ENCODE measurements at places on chromosomes 2 and 18.
A peak's percentile ranks its signal among the peaks of the same experiment; 100 is the strongest.

DNA sequence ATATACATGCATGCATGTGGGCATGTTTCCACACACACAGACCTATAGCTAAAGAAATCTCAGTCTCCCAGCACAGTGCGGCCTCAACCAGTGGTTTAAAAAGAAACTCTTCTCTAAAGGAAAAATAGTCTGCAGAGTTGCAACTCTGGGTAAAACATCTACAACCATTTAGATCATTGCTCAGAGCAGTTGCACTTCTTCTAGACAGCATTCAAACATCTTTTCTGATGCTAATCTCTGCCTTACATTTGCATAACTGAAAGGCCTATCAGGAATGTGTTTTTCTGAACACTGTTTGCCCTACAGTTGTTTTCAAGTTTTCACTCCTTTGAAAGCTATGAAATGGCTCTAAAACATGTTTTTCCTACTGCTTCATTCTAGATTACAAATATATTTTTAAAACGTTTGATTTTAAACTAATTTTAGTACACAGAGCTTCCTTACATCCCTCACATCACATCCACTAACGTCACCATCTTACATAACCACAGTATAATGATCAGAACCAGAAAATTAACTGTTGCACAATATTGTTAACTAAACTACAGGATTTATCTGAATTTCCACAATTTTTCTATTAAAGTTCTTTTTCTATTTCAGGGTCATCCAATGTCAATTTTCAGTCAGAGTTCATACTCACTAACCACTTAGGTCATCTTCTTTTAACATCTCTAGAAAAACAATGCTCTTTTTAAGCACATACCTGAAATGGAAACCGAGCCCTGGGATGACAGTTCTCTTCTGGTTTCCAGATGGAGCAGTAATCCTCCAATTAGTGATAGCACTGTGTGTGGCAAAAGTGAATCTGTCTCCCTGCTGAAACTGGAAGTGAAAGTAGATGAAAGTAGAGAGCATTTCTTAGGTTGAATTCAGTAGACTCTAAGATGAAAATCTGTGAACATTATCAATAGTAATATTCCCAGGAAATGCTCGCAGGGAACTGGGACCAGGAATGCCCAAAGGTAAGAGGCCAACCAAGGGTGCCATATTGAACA, 501.6 kb upstream of the GCFC2 start:
- no peak for DNase-seq

DNA sequence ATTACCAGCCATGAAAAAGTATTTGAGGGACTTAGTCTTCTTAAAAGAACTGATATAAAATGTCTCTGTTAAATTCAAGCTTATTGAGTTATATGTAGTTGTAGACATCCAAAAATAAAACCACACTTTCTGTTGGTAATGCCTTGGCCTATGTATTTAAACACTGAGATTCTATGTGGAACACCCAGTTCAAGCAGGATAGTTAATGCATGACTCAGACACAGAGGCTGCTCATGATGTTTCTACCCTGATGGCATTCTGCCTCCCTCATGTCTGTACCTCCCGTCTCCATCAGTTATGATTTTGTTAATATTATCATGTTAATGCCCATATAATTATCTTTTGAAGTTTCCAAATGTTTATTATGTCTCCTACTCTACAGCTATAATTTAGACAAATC, 164.5 kb downstream of the XIRP2 start:
- DNase-seq = no peak

DNA sequence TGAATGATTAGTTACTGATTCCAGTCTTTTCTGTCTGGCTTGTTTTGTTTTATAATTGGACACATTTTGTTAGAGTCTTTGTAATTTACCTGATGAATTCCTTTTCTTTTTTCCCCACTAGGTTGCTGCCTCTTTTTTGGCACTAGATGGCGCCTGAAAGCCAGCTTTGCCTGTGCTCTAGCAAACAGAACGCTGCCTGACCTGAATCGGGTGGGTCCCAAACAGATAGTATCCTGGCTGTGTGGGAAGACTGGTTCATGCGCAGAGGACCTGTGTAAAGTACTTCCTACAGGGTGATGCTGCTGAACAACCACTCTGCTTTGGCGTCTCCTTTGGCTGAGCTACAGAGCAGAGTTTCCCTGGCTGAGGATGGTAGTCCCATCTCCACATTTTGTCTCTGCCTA, 288.2 kb downstream of the IKZF2 start:
- DNase-seq = no peak

- DNase-seq = no peak
Observed at GRCh38 chr2:181430406-181431118, 26.6 kb upstream of the ITGA4 start.

DNA sequence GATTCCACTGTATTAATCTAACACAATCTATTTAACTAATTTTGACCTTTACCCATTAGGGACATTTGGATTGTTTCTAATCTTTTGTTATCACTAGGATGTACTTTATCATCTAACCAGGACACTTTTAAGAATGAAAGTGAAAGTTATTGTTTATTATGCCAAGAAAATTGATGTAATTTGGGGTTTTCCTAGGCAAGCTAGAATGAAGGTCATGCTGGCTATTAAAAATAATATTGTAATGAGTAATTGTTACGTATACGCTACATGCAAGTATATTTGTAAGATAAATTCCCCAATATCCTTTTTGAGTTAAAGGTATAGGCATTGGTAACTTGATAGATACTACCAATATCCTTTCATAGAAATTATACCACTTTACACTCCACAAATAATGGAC, 74.6 kb downstream of the COL5A2 start:
- DNase-seq = no peak

GRCh38 chr18:22189449-22190166, 20.2 kb downstream of the GATA6 start:
- DNase-seq = no peak

DNA sequence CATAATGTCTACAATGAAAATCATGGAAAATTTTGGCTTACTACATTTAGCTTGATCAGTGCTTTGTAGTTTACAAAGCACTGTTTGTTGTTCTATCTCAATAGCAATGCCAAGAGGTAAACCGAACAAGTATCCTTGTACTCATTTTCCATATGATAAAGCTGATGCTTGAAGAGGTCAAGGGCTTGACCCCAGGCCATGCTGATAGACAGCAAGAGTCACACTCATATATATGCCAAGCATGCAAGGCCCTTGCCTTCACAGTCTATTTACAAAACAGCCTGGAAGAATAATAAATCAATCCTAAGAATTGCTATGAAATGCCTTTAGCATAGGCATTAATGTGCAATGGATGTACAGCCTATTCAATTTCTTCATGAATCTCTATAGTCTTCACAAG, 71.8 kb downstream of the SLC8A1 start:
- DNase-seq = no peak

DNA sequence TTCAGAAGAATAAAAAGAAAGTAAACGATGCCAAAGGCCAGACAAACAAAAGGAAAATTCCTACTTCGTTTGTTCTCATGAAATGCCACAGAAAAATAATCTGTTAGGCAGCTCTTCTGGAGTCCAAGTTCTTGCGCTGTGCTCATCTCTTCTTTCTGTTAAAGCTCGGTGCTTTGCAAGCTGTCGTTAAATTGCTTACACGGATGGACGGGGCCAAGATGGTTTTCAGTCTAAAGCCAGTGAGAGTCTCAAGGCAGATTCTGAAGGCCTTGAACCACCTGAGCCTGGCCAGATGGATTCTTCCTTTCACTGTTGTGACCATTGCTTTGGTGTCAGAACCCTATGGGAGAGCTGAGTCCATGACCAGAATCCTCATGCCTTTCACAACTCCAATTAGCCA, 97.6 kb upstream of the RMDN2 start:
- no peak for DNase-seq

DNA sequence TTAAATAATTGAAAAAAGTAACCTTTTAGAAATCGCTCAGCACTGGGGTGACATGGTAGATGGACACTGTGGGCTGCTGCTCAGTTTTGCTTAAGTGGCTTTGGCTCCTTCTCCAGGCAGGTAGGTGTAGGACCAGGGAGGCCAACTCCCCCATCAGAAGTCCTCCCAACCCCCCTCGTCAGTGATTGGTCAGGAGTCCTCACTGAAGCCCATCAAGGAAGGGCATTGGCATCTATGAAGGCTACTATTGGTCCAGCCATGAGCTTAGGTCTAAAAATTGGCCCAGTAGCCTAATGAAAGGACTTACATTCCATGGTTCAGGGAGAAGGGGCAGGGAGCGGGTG, 34.7 kb downstream of the ST3GAL5 start:
- DNase-seq = no peak

- no peak for DNase-seq
Observed at GRCh38 chr2:234138836-234139235, 88.3 kb downstream of the SPP2 start.

- no peak for DNase-seq
Observed at GRCh38 chr2:29010946-29011345, 29.8 kb downstream of the TOGARAM2 start.

- no peak for DNase-seq
Observed at GRCh38 chr18:41618147-41618546, 336.9 kb upstream of the PIK3C3 start.

DNA sequence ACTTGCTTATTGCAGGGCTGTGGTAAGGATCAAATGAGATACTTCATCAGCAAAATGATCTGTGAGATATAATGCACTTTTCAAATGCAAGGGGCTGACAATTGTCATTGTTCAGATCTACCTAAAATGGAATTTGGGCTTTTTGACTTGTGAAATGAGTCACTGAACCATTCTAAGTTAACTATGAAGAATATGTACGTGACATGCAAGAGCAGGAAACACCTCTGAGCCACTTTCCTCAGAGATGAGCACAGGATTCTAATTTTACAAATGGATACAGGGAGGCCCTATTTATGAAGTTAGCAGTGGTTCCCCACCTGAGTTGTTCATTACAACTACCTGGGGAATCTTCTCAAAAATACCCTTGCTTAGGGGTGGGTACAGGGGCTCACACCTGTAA, 26.7 kb downstream of the CTLA4 start:
- no peak for DNase-seq

GRCh38 chr2:14039134-14039533, 593.4 kb upstream of the LRATD1 start:
- DNase-seq = no peak

DNA sequence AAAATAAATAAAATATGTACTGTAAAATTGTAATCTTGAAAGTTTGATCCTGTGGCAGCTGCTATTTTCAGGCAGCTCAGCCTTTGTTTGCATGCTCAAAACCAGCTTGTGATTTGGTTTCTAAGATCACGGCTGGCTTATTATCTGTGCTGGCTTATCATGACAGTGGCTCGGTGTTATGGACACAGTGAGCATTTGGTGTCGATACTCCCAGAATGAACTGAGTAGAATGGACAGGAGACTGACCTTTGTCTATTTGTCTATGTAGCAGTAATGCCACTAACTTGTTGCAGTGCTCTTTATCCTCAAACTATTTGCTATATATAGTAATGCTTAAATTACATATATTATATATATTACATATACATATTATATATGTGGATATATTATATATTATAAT, 58.8 kb downstream of the NEDD4L start:
- no peak for DNase-seq

DNA sequence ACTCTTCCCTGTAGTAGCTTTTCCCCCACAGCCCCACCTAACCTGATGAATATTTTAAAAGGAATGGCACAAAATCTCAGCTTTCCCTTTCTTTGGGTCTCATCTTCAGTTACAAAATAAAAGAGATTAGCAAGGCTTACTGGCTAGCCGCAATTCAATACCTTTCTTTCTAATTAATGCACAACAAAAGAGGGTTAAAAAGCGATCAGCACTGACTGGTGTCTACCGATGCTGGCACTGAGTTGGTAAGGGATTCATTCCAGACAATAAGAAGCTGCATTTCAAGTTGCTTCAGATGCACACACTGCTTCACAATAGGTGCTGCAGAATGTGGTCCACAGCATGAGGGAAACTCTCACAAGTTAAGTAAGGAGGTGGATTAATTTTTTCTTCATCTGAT, 41.9 kb downstream of the HDHD2 start:
- no peak for DNase-seq

DNA sequence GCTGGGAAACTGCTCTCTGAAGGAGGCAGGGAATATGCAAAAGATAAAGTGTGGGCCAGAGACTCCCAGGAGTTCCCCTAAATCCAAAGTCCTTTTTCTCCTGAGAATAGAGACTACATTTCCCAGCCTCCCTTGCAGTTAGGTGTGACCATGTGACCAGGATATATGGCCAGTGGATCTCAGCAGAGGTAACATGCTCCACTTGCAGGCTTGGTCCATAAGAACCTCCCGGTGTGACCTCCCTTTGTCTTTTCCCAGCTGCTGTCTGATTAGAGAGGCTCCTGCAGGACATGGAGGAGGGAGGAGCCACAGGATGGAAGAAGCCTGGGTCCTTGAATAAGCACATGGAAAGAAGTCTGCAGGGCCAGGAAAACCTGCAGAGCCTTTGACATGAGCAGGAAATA, 76.2 kb downstream of the TGFA start:
- DNase-seq = no peak

- no peak for DNase-seq
Observed at GRCh38 chr2:241007880-241008710, 9.7 kb downstream of the SNED1 start.

DNA sequence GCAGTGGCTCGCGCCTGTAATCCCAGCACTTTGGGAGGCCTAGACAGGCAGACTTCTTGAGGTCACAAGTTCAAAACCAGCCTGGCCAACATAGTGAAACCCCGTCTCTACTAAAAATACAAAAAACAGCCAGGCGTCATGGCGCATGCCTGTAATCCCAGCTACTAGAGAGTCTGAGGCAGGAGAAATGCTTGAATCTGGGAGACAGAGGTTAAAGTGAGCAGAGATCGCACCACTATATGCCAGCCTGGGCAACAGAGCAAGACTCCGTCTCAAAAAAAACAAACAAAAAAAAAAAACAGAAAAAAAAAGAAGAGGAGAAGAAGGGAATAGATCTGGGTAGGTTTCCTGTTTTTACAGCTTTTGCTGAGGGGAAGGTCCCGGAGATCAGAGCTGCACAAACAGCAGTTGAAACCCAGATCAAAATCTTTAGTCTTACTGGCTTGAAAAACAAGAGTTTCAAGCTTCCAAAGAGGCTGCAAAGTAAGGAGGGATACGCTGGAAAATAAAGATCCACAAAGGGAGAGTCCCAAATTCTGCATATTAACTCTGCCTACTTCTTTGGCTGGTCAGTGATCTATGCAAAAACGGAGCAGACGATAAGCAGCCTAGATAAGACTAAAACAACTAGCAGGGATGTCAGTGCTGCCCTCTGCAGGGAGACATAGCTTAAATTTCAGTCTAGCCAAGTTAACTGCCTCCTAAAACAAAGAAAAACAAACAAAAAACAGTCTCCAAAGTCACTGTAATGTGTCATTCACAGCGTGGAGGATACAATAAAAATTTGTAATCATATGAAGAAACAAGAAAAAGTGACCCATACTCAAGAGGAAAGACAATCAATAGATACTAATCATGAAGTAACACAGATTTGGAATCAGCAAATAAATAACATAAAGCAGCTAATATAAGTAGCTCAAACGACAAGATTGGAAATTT, 74.1 kb downstream of the TLK1 start:
- DNase-seq = peak; percentile 20

GRCh38 chr2:18272148-18272494, 288.3 kb downstream of the RDH14 start:
- no peak for DNase-seq

Data from right renal pelvis (tissue), 4 donors.